GM23338 (cell line): ENCODE measurements at places on chromosomes 2 and 18. TPM values are rescaled to one million over a fixed set of nuclear protein-coding genes. Genes with fewer than 3 reads are reported as not detected.

Gene FAM98A
- 68.6 and 78.8 TPM in 2 replicates for total RNA-seq

Gene ASXL3
- total RNA-seq = 1.4 and 2.6 TPM in 2 replicates

Gene HRH4
- total RNA-seq = 0.17 TPM in 1 of 2 replicates, not detected in the other

DNA sequence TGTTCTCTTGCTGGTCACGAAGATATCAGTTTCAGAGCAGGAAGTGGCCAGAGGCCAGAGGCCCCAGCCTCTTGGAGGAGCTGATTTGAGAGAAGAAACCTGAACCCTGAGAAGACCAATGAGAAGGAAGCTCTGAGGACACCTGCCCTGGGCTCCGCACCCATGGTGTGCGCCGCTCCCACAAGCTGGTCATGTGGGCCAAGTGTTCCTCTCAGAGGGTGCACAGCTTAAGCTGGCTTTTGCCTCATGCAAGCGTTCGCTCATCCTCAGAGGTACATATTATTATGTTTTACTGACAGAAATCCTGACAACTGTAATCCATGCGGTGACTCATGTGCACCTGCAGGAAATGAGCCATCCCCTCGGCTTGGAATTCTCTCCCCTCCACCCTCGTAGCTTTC lies 316.1 kb upstream of the MYT1L start:
- no peaks in the 10 kb centered on the region for H3K4me1 ChIP-seq
- no peaks in the 10 kb centered on the region for H3K27me3 ChIP-seq
- DNase-seq = no peak
- no peak overlapping the region for H3K4me3 ChIP-seq
- no peak overlapping the region for H3K27ac ChIP-seq
- no peaks in the 10 kb centered on the region for H3K36me3 ChIP-seq

DNA sequence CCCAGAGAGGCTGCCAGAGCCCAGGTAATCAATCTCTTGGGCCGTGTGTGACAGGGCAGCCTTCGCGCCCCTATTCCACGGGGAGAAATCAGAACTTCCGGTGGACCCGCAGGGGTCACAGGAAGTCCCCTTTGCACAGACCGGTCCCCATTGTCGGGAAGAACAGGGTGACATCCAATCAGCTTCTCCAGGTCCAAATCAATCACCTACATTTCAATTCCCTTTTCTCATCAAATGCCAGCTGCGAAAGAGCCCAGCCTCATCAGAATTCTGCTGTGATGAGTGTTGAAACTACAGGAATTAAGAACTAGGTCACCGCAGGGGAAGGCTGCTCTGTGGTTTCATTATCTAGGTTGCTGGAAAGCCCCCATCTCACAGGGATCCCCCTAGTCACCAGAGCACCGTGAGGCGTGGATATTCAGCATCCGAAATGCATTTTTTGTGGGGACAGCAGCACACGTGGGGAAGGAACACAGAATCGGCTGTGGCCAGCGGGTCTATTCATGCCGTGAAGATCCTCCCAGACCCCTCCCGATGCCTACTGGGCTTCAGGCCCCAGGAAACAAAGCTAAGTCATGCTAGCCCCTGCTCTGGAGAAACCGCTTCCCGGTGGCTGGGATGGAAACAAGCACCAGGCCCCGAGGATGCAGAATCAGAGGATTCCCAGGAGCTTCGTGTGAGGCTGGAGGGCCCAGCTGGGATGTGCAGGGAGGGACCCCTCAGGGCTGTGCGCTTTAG lies 193.7 kb upstream of the ID2 start:
- H3K4me3 ChIP-seq = no peak overlapping the region
- DNase-seq = no peak
- no peak overlapping the region for H3K27ac ChIP-seq
- no peaks in the 10 kb centered on the region; the same call in 1 of the 2 replicates for H3K4me1 ChIP-seq
- H3K36me3 ChIP-seq = no peaks in the 10 kb centered on the region

- no peak overlapping the region for H3K27ac ChIP-seq
- no peak overlapping the region for H3K4me3 ChIP-seq
- DNase-seq = no peak
- H3K36me3 ChIP-seq = no peaks in the 10 kb centered on the region
- H3K4me1 ChIP-seq = no peaks in the 10 kb centered on the region
These were observed 286.5 kb upstream of the CRIM1 start for GRCh38 chr2:36069074-36069473.

DNA sequence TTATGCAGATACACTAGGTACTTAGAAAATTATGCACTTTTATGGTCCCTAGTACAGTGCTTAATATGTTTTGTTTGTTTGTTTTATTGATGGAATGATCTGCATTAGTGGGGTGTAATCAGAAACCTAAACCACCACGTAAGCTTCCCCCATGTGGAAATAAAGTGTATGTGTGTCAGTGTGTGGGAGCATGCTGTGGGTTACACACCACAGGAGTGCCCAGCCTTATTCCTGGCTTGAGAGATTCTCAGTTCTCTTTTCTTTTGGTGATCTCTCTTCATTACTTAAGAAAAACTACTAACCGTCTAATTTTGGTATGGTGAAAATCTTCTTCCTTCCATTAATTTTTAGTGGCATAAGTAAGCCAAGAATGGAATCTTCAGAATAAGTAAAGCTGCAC lies 398.6 kb downstream of the DCDC2C start:
- no peak overlapping the region for H3K27ac ChIP-seq
- DNase-seq = no peak
- H3K36me3 ChIP-seq = no peaks in the 10 kb centered on the region
- no peaks in the 10 kb centered on the region for H3K27me3 ChIP-seq
